SJSA1 (cell line): ENCODE measurements at places on chromosomes 5 and 9. TPM values are rescaled to one million over a fixed set of nuclear protein-coding genes. Genes with fewer than 3 reads are reported as not detected.

DNA sequence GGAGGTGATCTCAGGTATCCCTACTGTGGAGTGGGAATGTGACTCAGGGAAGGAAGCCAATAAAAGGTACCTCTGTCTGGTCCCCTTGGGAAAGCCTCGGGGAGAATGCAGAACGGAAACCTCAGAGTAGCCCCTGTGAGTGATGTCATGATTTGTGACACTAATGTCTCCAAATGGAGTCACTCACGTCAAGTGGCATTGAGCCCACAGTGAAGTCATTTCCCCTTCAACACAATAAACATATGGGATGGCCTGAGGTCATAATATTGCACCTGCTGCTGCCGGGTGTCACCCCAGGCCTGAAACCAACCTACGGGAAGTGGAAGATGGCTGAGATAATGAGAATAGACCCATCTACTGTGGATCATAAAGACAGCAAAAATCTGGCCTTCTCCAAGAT lies 75.9 kb upstream of the GOLM1 start:
- DNase-seq: no peak

The SYNPO gene
- total RNA-seq: 3.7 and 6.5 TPM in 2 replicates

DNA sequence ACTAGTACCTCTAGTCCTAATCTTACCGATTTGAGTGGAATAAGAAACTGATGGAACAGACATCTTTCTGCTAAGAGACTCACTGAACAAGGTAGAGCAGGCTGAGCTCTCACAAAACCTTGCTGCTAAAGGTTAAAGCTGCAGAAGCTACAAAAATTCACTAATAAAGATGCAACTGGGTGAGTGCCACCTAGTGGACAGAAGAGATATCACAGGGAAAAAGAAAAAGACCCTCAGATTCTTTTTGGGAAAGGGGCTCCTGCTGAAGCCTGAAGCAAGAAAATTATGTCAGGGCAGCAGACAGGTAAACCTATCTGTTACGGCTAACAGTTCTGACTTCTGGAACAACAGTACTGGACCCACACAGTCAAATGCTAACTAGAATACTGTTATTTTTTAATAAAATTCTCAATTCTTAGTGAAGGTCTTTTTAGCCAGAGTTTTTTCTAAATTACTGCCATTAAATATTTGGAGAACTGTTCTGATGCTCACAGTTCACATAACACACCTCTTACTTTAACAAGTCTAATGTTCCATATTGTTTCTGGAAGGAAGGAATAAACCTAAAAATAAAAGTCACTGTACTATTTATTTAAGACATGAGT lies 51.2 kb downstream of the DIAPH1 start:
- DNase-seq: peak; percentile 42

GRCh38 chr9:99978221-99978620 lies 71.8 kb downstream of the STX17 start:
- DNase-seq: no peak

The NIM1K gene
- 0.03 and 0.18 TPM in 2 replicates for total RNA-seq
